Activated CD4-positive, alpha-beta T cell treated with anti-CD3 and anti-CD28 coated beads, Interleukin-2, amount 50 U/mL, for 48 hours (primary cell): ENCODE measurements at places on chromosomes 3 and 15.

DNA sequence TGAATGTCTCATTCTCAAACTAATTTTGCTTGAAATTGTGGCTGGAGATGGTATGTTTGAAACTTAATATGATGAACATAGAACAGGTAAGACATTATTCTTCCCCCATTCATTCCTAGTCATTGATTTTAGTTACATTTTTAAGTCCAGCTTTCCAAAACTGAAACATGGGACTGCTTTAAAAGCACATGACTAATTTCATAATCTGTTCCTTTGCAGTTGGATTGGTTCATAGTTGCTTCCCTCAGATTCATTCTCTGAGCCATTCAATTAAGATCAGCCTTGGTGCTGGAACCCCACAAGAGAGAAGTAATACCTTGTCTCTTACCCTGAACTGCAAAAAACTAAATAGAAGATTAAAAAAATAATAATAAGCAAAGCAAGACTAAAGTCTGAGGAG is 87.5 kb upstream of the TGFBR2 start:
- DNase-seq, result no peak

- DNase-seq, result peak; percentile 67
Measured at GRCh38 chr3:128447561-128448013, 19.1 kb downstream of the DNAJB8 start.

DNA sequence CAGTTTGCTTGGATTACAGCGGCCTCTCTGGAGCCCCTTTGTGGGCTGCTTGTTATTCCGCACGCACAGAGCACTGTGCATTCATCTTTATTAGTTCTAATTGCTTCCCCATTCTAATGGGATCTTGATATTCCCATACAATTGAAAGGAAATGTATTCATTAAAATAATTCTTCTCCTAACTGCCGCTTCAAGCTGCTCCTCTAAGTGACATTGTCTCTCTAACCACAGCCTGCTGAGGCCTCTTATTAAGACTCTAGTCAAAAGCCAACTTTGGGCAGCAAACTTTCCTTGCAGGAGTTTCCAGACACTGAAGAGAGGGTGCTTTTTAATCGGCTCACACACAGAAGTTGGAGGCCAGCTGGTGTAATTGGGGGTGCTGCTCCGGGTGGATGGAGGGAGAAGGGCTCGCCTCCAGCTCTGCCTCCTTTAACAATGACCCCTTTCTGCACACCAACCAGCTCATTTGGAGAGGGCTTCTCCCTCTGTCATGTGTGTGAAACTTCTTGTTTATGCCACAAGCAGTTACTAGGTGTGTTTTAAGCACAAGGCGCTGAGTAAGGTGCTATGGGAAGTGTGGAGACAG is 5.6 kb upstream of the MAGEF1 start:
- DNase-seq, result no peak

DNA sequence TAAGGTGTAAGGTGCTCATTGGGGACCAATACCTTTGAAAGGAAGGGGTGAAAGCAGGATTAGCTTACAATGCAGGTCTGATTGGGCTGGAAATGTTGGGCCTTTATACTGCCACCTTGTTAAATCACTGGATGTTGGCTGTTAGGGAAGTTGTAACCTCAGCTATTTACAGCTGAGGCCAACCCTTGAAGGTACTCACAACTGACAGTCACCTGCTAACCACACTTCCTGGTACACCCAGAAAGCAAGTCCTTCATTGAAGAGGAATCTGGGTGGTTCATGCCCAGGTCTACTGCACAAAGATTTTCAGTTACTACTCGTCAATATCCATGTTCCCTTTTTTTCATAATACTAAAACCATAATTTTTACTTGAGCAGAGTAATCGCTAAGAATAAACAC is 65.4 kb upstream of the CLDN18 start:
- no peak for DNase-seq

- DNase-seq, result no peak
Measured at GRCh38 chr15:90957031-90957790, 2.5 kb downstream of the RCCD1 start.

DNA sequence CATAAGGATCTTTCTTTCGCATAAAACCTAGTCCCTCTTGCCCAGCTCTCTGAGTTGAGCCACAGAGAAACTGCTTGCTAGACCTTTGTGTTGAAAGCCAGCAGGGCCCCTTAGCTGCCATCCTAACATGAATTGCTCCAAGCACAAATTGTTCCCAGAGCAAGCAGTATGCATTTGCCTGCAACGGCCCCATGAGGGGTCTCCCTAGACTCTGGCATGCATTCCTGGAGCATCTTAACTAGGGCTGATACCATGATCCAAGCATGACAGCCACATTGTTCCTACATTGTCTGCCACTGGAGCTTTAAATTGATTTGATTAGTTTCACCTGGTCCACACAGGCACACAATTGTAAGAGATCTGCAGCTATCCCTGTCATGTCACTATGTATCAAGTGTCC is 428.1 kb downstream of the TAFA4 start:
- DNase-seq, result no peak

DNA sequence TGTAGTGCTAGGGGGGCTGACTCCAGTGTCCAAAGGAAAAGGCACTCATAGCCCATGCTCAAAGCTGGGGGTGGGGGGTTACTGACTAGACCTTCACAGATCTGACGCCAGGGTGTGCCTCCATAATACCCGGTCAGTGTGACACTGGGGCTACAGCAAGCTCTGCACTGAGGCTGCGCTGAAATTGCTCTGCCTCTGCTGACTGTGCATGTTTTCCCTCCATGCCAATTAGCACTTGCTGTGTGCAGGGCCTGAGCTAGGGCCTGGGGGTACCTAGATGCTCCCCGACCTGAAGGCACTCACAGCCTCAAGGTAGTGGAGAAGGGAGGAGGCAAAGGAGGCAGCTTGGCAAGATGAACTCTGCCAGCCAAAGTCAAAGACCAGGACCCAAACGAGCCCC is 5.2 kb downstream of the CAMKV start:
- DNase-seq, result no peak

DNA sequence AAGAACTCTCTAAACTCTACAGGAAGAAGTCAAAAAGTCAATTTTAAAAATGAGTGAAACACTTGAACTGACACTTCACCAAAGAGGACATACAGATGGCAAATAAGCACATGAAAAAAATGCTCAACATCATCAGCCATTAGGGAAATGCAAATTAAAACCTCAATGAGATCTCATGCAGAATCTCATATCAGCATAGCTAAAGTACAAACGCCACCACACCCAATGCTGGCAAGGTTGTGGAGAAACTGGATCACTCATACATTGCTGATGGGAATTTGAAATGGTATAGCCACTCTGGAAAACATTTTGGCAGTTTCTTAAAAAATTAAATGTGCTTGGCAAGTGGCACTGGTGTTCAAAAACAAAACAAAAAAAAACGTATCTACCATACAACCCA is 34.2 kb downstream of the MEGF11 start:
- DNase-seq, result no peak

- DNase-seq, result no peak
Measured at GRCh38 chr3:101216710-101217465, 103.5 kb downstream of the IMPG2 start.

DNA sequence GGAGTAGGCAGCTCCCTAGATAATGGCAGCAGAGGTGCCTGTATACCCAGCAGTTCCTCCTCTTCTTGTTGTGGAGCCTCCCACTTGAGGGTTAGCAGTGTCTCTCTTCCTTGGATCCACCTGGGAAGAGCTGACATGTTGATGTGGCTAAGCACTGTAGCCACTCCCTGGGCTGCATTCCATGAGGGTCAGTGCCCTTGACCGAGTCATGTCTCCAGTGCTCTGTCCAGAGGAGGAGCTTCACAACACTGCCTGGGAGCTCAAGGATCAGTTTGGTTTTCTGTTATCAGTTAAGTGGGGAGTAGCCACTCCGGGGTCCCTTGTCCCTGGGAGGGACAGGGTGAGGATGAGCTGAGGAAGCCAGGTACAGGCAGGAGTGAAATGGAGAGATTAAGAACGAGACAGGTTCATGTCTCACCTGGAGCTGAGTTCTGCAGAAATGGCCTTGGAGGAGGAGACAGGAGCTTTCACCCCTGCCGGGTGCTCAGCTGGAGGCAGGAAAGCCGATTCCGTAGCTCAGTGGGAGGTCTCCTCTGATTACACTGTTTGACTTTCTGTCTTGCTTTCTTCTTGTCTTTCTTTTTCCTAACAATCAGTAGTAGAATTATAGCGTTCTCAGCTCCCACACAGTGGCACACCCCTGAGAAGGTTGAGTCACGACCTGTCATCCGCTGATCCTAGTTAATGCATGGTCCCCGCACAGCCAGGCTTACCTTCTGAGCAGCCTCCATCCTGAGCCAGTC is 57.9 kb upstream of the SEC22A start:
- DNase-seq, result no peak

DNA sequence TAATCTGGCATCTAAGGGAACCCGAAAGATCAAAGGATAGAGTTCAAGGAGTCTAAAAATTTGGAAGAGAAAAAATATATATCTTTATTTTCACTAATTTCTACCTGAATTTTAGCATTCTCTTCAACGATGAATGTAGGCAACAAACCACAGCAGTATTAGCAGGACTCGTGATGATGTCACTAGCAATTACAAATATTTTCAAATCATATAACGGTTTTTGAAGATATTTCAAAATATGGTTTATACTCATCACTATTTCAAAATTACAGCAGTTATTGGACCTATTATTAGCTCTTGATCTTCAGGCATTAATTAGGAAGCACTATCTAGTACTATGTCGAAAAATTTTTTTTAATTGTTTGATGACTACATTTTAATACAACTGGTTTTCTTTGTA is 27.0 kb upstream of the ANKDD1A start:
- no peak for DNase-seq

- DNase-seq, result no peak
Measured at GRCh38 chr3:29307295-29307694, 26.4 kb downstream of the RBMS3 start.

GRCh38 chr3:116093374-116093773 is 351.9 kb downstream of the LSAMP start:
- no peak for DNase-seq

DNA sequence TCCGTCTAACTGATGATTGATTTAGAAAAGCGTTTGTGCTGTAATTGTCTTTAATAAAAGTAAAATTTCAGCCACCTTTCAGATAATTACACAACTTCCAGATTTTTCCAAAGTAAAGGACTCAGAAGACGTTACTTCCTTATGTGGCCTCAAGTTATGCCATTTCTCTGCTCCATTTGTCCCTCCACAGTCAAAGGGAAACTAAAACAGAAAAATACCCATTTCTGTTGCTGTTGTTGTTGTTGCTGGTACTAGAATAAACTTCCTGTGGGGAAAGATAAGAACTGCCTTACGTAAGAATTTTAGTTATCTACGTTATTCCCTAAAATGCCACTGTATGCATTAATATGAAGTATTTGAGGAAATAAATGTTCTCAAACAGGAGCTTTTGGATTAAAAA is 153.9 kb downstream of the P3H2 start:
- DNase-seq, result no peak

DNA sequence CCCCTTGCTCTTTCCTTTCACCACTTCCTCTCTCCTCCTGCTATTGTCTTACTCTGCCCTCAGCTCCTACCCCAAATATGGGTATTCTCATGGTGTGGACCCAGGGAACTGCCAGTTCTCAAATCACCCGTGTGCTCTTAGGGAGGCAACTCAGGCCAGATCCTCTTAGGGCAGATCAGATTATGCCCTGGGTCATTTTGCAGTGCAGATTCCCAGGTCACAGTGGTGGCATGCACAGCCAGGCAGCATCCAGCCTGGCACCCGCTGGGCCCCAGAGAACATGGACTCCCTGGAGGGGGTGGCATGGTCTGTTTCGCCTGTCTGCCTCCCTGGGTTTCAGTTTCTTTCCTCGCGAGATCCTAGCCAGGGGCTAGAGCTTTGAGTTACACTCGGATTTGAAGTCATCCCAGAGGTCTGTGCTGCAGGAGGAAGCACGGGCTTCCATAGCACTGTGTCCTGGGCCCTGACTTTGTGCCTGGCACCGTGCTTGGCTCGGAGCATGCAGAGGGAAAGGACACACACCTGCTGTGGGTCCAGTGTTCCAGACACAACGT is 96.1 kb downstream of the TOP2B start:
- no peak for DNase-seq

DNA sequence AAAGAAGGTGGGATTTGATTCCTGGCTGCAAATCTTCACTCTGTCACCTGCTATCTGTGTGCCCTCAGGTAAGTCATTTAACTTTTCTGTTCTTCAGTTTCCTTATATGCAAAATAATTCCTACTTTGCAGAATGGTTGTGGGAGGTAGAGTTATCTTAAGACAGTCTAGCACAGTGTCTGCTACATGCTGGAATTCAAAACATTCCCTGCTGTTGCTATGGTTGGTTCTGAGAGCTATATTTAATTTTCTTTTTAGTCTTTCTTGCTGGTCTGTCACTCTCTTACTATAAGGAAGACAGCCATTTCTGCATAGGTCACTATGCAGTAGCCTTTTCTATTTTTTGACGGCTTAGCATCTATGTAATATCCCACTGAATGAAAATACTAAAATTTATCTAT is 4.0 kb upstream of the ADPGK start:
- DNase-seq, result no peak

DNA sequence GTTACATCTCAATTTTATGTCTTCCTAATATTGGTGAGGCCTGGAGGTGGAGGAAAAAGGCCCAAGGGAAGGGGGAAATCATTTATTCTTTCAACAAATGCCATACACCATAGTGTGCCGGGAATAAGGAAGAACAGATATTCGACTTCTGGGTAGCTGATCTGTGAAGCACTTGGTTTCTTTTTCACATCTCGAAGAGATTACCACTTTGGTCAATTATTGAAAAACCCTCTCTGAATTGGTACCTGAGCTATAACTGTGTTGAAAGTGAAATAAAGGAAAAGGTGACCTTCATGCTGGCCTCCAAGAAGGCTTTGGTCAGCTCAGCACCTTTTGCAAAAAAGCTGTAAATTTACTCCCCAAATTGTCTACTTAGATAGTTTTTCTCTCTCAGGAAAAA is 14.2 kb upstream of the MB21D2 start:
- no peak for DNase-seq

- no peak for DNase-seq
Measured at GRCh38 chr3:123298903-123299302, 97.2 kb downstream of the SEC22A start.

DNA sequence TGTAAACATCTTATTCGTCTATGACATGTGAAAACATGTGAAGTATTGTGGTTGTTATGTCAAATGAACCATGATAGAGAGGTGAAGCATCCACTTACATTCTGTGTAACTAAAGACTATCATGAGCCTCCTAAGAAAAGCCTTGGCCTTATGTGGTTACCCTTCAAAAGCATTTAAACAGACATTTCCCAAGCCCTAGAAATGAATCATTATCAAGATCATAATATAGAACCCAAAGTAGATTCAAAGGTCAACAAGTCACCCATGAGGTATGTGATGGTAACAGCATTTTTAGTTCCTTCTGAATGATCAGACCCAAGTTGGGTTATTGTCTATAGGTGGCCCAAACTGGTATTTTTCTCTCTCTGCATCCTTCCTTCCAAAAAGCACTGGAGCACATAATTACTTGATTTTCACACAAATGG is 408.0 kb downstream of the TBL1XR1 start:
- DNase-seq, result no peak

GRCh38 chr15:96699871-96700401 is 369.4 kb downstream of the NR2F2 start:
- no peak for DNase-seq

GRCh38 chr3:151925419-151925818 is 52.0 kb downstream of the SUCNR1 start:
- DNase-seq, result no peak

- no peak for DNase-seq
Measured at GRCh38 chr3:39170461-39170860, 17.1 kb upstream of the CSRNP1 start.

GRCh38 chr3:196949750-196950149 is 7.4 kb upstream of the NCBP2 start:
- DNase-seq, result no peak
